ENCODE measurements at places on chromosomes 13 and 19.
A peak's percentile ranks its signal among the peaks of the same experiment; 100 is the strongest.

DNA sequence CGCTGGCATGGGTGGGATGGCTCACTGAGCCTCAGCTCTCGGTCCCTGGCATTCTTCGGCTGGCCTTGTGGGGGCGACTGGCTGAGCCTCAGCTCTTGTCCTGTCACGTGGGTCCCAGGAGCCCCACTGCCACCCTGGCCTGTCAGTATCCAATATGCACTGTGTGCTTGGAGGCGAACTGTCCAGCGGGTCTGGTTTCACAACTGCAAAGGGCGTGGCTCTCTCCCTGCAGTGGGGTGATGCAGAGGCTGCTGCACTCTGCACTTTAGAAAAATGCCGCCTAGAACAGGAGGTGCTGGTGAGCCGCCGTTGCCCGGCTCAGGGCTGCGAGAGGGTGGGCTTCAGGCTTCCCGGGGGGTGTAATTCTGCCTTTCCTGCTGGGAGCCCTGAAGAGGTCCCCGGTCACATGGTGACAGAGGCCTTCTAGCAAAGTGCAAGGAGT, 17.0 kb upstream of the TMEM255B start:
- DNase-seq, result peak; percentile 61

DNA sequence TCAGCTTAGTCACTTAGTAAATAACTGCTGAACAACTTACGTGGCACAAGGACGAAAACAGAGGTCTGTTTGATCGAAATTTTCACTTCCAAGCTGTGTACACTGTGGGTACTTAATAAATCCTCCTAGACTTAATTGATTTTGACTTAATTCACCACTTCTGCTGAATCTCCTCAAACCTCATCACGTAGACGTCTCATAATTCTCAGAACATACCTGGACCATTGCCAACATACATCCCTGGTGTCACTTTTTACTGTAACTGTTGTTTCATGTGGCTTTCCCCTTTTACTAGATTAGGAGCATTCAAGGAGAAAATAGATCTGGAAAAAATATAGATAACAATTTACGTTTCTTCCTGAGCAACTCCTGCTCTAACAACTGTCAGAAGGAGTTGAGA, 105.0 kb downstream of the MBNL2 start:
- DNase-seq, result no peak

DNA sequence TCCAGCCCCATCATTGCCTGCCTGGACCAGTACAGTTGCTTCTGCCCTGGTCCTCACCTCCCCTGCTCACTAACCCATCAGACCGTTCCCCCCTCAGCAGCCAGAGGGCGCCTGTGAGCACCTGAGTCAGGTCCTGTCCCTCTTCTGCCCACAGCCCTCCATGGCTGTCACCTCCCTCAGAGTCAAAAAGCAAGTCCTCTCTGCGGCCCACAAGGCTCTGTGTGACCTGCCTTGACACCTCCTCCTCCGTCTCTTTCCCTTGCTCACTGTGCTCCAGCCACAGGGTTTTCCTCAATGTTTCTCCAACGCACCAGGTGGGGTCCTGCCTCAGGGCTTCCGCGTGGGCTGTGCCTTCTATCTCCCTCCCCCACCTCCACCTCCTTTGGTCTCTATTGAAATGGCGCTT, 29.4 kb upstream of the PTPRS start:
- DNase-seq, result peak; percentile 76

GRCh38 chr13:21825186-21825585, 154.3 kb downstream of the FGF9 start:
- DNase-seq, result no peak

DNA sequence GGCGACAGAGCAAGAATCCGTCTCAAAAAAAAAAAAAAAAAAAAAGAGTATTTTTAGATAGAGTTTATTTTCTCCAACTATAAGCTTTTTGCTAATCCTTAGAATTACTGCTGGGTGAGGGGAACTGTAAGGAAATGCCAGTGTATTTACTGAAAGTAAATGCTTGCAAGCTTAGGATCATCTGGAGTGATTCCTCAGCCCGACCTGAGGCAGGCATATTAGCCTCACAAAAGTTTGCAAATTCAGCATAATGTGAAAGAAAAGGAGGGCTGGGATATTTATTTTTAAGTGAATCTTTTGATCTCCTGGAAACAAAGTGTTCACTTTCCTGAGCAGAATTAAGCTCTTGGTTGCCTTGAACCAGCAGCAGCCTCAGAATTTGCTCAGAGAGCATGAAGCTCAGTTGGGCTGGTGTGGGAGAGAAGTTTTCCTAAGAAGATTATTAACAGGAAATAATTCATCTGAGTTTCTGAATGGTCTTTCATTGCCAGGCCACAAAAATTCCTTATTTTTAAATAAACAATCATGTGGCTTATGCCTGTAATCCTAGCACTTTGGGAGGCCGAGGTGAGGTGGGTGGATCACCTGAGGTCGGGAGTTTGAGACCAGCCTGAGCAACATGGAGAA, 24.7 kb upstream of the SPATA13 start:
- DNase-seq, result no peak
